ENCODE measurements at places on chromosomes 2 and 18.

DNA sequence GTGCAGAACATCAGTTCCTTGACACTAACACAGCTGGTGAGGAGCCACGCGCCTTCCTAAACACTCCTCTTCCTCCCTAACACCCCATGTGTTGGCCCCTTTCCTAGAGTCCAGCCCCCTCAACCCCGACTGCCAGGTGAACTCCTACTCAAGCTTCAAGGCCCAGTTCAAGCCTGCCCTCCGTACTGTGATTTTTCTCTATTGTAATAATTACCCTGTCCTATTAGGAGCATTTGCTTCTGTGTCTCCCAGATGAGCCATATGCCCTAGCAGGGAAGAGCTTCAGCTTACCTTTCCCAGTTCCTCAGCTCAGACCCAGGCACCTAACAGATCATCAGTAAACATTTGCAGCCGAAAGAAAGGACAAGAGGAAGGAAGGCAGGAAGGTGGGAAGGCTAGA is 130.6 kb upstream of the SALL3 start:
- no peak for DNase-seq

DNA sequence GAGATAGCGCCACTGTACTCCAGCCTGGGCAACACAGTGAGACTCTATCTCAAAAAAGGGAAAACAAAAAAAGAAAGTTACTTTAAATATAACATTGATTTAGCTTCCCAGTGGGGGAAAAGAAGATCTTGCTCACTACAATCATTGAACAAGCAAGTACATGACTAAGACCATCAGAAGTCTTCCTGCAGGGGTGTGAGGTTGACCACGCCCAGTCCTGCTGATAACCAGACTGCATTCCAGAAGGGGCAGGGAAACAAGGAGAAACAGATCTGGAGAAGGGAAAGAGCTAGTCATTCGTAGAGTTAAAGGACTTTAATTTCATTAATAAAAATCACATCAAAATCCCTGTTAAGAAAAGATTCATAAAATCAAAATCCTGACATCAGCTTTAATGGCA is 77.5 kb downstream of the EPHA4 start:
- DNase-seq = no peak

- DNase-seq = no peak
Observed at GRCh38 chr2:45728458-45728942, 77.0 kb downstream of the PRKCE start.

- DNase-seq = no peak
Observed at GRCh38 chr2:226638576-226638975, 161.0 kb downstream of the IRS1 start.

DNA sequence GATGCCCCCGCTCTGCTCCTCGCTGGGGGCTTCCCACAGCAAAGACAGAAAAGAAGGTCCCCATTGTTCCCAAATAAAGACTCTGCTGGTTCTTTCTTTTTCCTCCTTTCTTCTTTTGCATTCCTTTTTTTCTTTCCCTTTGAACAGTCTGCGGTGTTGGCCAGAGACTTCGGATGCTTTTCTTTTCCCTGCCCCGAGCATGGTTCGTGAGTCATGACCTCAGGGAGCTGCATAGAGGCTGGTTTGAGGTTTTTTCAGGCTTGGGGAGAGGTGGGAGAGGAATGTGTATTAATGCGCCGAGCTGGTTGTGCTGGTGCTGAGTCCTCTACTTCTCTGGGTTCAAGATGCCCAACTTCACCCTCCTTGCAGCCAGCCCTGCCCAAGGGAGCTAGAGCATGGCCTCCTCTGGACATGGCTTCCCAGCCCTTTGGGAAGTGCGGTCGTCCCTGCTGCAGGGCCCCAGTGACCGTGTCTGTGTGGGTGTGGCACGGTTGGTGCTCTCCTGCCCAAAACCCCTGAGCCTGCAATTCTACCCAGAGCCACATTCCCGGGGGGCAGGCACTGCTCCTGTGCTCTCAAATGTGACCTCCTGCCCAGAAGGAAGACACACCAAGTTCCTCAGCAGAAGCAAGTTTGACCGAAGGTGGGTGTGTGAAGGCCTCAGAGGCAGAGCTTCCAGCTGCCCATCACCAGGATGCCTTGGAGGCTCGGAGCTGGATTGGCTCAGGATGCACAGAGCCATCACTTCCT is 9.0 kb upstream of the ARHGEF4 start:
- DNase-seq = no peak

GRCh38 chr18:853471-853870 is 41.4 kb upstream of the YES1 start:
- DNase-seq = no peak

DNA sequence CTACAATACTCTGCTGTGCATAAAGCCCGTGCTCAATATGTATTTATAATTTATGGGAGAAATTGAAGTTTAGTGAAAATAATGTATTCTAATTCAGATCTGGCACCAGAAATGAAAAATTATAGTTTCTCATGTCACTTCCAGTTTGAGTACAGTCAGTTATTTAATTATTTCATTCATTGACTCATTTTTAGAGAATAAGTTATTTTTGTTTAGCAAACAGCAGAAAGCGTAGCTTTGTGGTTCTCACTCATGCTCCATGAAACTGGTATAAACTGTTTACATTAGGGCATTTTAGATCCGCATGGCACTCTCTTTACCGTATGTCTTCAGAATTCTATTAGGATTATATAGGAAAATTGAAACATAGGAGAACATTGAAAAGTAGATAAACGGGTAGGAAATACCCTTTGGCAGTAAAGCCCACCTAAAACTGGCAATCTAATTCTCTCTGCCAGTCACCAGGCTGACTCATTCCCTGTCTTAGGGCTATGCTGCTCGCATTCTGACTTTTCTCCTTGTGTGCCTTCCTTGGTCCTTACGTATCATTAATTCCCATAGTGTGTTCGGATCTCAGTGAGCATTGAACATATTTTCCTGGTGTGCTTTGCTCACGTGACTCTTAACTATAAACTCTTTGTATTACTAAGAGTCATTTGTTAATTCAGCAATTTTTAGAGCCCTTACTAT is 106.0 kb downstream of the ZNF236 start:
- DNase-seq = no peak

DNA sequence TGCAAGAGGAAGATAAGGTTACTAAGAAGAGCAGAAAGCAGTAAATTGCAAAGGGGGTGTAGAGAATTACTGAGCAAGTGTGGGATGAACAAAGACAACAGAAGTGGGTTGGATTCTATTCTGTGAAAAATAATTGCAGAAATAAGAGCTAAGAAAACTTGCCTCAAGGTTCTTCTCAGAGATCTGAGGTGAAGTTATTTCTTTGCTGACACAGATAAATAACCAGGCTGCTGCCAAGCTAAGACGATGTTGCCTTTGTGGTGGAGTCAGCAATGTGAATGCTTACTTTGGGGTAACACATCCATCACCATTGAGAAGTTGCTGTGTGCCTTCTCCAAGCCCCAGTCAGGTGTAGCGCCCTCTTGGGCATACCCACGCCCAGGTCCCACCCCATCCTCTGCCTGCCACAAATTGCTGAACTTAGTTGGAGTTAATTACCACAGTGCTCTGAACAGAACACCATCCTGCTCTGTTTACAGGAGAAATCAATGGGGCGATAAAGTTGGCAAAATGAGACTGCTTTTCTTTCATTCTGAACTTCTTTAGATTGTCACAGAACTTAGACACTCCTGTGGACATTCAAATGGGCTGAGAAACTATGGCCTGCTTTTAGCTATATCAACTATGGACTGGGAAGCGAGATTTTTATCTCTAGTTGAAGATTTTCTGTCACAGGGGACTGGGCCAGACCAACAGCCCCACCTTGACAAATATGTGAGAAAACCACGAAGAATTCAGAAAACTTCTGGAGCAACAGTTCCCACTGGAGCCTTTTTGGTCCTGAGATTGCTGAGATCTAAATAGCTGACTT is 283.6 kb downstream of the TMX3 start:
- DNase-seq = no peak

DNA sequence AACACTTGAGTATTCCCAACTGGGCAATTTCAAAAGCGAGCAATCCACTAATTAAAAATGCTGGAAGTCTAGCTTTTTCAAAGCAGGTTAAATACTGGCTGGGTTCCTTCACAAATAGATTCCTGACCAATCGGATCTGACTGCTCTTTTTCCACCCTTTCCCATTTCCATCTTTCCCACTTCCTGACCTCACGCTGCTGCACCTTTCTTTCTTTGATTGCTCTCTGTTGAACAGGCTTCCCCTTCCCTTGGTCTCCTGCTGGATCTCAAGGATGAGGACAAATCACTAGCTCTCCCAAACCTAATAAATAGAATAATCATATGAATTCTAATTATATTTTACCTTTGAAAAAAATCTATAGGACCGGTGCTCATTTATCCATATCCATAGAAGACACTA is 121.2 kb downstream of the TCF4 start:
- DNase-seq = no peak

DNA sequence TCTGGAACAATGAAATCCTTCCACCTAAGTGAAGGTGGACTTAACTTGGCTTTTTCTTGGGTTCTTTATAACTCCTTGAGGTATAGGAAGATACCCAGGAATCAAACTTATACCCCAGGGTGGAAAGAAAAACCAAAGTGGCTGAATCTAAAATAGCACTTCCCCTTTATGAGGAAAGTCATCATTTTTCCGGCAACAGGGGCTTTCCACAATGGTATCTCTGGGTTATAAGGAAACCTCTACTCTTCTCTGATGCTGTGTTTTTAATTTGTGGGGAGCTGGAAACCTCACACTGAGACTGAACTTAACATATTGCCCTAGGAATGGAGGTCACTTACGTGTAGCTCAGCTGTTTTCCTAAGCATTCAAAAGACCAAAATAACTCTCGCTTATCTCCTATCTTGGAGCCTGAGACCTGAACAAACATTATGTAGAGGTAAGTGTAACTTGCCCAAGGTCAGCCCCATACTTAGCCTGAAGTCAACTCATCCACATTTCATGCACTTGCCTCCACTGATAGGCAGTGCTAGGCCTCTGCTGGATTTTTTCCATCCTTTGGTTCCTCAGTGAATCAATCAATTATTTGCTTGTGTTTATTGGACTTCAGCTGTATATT is 117.9 kb downstream of the SETBP1 start:
- DNase-seq = no peak

DNA sequence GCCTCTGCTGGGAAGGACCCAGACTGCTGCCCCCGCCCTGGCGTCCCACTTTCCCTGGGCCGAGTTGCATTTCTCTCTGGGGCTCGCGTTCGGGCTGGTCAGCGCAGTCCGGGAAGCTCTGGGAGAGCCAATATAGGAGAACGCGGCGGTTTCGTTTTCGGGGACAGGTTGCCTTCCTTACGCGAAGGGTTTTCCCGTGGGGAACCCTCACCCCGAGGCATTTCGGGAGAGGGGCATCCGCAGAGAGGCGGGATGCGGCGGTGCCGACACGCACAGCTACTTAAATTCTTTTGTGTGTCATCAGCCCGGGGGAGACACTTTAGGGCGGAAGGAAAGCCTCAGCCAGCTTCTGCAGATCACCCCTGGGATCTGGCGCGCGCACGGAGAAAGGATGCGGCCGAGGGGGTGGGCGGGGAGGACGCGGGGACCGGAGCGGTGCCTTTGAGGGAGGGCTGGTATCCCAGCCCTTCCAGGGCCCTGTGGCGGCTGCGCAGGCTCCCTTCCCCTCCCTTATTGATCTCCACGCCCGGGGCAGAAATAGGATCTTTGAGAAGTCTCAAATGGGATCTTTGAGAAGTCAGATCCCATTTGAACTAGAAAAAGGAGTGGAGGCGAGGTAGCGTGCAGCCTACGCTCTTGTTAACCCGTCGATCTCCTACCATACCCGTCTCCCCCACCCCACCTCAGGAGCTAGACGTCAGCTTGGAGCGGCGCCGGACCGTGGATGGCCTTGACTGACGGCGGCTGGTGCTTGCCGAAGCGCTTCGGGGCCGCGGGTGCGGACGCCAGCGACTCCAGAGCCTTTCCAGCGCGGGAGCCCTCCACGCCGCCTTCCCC is 1.2 kb downstream of the GATA6 start:
- no peak for DNase-seq

- no peak for DNase-seq
Observed at GRCh38 chr18:5284808-5285207, 10.7 kb downstream of the ZBTB14 start.

DNA sequence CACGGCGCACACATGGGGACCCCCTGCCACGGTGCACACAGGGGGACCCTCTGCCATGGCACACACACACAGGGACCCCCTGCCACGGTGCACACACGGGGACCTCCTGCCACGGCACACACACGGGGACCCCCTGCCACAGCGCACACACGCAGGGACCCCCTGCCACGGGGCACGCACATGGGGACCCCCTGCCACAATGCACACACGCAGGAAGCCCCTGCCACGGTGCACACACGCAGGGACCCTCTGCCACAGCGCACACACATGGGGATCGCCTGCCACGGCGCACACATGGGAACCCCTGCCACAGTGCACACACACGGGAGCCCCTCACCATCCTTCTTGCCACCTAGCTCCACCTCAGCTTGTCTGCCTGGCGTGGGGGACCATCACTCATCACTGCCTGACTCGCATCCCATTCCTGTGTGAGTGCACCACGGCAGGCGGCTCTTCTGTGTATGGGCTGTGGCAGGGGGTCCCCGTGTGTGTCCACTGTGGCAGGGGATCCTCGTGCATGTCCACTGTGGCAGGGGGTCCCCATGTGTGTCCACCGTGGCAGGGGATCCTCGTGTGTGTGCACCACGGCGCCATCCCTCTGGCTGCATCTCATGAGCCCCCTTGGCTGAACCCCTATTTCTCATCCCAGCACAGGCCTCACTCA is 206.7 kb downstream of the EIPR1 start:
- DNase-seq = no peak

- no peak for DNase-seq
Observed at GRCh38 chr2:215624423-215624829, 188.6 kb upstream of the FN1 start.

- DNase-seq = no peak
Observed at GRCh38 chr18:61335684-61336555, 2.7 kb downstream of the CDH20 start.

- no peak for DNase-seq
Observed at GRCh38 chr2:120607506-120607905, 128.2 kb upstream of the GLI2 start.

- no peak for DNase-seq
Observed at GRCh38 chr2:101524806-101525430, 50.0 kb upstream of the RFX8 start.

GRCh38 chr2:145759228-145759915 is 1239.5 kb upstream of the ZEB2 start:
- no peak for DNase-seq

GRCh38 chr2:178895171-178895570 is 87.9 kb upstream of the TTN start:
- no peak for DNase-seq

DNA sequence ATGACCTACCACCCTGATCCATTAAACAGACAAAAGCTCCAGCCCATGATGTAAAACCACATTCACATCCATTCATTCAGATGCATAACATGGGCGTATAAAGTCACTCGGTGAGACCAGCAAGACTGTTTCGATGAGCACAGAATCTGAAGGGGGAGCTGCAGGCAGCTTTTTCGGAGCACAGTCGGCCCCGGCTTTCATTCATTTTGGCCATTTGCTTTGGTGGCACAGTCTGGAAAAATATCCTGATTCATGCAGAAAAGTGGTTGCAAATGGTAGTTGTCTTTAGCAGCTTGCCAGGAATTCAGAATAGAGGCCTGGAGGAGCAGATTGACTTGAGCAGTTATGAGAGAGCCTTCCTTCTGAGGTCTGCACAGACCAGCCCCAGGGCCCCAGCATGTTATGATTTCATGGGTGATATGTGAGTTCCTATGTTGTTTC is 11.2 kb downstream of the ARID5A start:
- no peak for DNase-seq
